T-helper 2 cell treated with Interferon-gamma antibody and Interleukin-4, amounts not matched to agents 100 ng/mL and 5 ng/mL, for 36 hours (primary cell): ENCODE measurements at places on chromosomes 7 and 10. TPM values are rescaled to one million over a fixed set of nuclear protein-coding genes. Genes with fewer than 3 reads are reported as not detected.

CPXM2 gene
- not detected in 2 replicates for total RNA-seq

HABP2 gene
- total RNA-seq: not detected in 2 replicates

HOXA5 gene
- total RNA-seq: not detected in 2 replicates

ABLIM1 gene
- total RNA-seq: 125 and 127 TPM in 2 replicates

ZCWPW1 gene
- total RNA-seq: 1.3 and 1.9 TPM in 2 replicates

TMEM270 gene
- not detected in 2 replicates for total RNA-seq

CPA1 gene
- total RNA-seq: not detected in 2 replicates

MCM10 gene
- 61.7 and 65.0 TPM in 2 replicates for total RNA-seq

GPAM gene
- total RNA-seq: 7.3 and 8.2 TPM in 2 replicates

ANKMY2 gene
- total RNA-seq: 9.8 TPM in 2 replicates

ZNF680 gene
- total RNA-seq: 8.8 and 11.2 TPM in 2 replicates

FAM25G gene
- not detected in 2 replicates for total RNA-seq

PNLIPRP1 gene
- not detected in 2 replicates for total RNA-seq

CLCN1 gene
- 0.09 TPM in 1 of 2 replicates, not detected in the other for total RNA-seq

UFSP1 gene
- total RNA-seq: 2.9 and 3.5 TPM in 2 replicates

UPK3BL2 gene
- 20.6 and 25.0 TPM in 2 replicates for total RNA-seq

HOXA2 gene
- total RNA-seq: not detected in 2 replicates

ATRNL1 gene
- 0.52 and 0.73 TPM in 2 replicates for total RNA-seq

SUMF2 gene
- 117 and 124 TPM in 2 replicates for total RNA-seq

C10orf67 gene
- not detected in 2 replicates for total RNA-seq

C10orf62 gene
- total RNA-seq: not detected in 2 replicates

SPDYE2B gene
- not detected in 2 replicates for total RNA-seq

NPY4R2 gene
- total RNA-seq: not detected in 2 replicates

SPDYE5 gene
- not detected in 2 replicates for total RNA-seq

FGFBP3 gene
- 1.1 and 1.3 TPM in 2 replicates for total RNA-seq

FAM20C gene
- total RNA-seq: 0.32 and 0.70 TPM in 2 replicates

CH25H gene
- total RNA-seq: not detected in 2 replicates

PODXL gene
- total RNA-seq: 1.5 TPM in 2 replicates

MBL2 gene
- total RNA-seq: not detected in 2 replicates

FBXL13 gene
- total RNA-seq: not detected in 2 replicates

IFIT1B gene
- not detected in 2 replicates for total RNA-seq

PSD gene
- 1.4 and 1.6 TPM in 2 replicates for total RNA-seq

SORCS1 gene
- not detected in 2 replicates for total RNA-seq

PPP1R9A gene
- not detected in 2 replicates for total RNA-seq

VSTM2A gene
- total RNA-seq: not detected in 2 replicates

LRRD1 gene
- 0.11 TPM in 1 of 2 replicates, not detected in the other for total RNA-seq

CALML5 gene
- total RNA-seq: not detected in 2 replicates

PARD3 gene
- 0.64 and 0.70 TPM in 2 replicates for total RNA-seq

CPN1 gene
- not detected in 2 replicates for total RNA-seq

ARMC10 gene
- 33.8 and 37.9 TPM in 2 replicates for total RNA-seq

RAMP3 gene
- not detected in 2 replicates for total RNA-seq

KCND2 gene
- not detected in 2 replicates for total RNA-seq

PRLHR gene
- total RNA-seq: not detected in 2 replicates

CUZD1 gene
- total RNA-seq: 3.4 and 4.1 TPM in 2 replicates

BTBD16 gene
- not detected in 2 replicates for total RNA-seq

VPS26A gene
- total RNA-seq: 35.4 and 38.5 TPM in 2 replicates

ZMIZ1 gene
- total RNA-seq: 45.8 and 46.2 TPM in 2 replicates

SHTN1 gene
- 0.32 and 0.75 TPM in 2 replicates for total RNA-seq

MCM7 gene
- total RNA-seq: 336 and 353 TPM in 2 replicates

TWNK gene
- total RNA-seq: 14.8 and 15.3 TPM in 2 replicates

KDM7A gene
- 11.8 and 13.4 TPM in 2 replicates for total RNA-seq

C7orf57 gene
- 0.11 TPM in 1 of 2 replicates, not detected in the other for total RNA-seq

SLC16A9 gene
- 0.50 and 0.68 TPM in 2 replicates for total RNA-seq
